ENCODE measurements at places on chromosomes 1 and 21.
A peak's percentile ranks its signal among the peaks of the same experiment; 100 is the strongest.

DNA sequence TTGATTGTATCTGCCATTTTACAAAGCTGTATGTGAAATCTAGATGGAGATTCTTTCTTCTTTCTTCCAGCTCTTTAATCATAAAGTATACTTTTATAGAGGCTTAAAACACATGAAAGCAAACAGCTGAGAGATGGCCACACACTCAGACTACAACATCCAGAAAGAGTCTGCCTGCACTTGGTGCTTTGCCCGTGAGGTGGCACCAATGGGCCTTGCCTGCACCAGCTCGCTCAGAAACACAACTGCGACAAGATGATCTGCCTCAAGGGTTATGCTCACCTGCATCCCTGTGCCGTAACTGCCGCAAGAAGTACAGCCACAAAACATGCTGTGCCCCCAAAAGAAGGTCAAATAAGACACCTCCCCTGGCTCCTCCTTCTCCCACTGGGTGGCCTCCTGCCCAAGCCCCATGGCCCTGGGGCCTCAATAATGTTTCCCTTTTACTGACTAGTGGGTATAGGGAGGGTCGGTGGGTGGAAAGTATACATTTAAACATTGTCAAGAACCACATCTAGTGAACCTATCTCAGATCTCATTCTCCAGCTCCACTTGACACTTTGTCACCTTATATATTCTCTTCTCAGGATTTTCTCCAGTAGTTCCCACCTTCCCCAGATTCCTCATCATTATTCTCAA is 66.7 kb upstream of the ANGPTL3 start:
- DNase-seq: peak; percentile 2

DNA sequence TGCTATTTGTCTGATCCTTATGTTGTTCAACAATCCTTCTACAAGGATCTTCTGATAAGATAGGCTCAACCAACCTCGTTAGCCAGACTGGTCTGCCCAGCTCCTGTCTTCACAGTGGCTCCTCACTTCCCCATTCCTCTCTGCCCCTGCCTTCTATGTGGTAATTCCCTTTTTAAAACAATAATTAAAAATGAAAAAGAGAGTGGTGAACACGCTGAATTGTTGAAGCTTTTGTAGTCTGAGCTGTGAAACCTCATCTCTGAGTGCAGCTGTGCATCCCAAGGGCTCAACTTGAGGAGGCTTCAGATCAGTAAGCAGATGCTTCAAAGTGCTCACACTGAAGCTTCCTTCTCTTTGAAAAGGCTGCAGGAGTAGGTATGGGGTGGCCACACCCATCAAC is 70.7 kb upstream of the JUN start:
- DNase-seq: peak; percentile 10

DNA sequence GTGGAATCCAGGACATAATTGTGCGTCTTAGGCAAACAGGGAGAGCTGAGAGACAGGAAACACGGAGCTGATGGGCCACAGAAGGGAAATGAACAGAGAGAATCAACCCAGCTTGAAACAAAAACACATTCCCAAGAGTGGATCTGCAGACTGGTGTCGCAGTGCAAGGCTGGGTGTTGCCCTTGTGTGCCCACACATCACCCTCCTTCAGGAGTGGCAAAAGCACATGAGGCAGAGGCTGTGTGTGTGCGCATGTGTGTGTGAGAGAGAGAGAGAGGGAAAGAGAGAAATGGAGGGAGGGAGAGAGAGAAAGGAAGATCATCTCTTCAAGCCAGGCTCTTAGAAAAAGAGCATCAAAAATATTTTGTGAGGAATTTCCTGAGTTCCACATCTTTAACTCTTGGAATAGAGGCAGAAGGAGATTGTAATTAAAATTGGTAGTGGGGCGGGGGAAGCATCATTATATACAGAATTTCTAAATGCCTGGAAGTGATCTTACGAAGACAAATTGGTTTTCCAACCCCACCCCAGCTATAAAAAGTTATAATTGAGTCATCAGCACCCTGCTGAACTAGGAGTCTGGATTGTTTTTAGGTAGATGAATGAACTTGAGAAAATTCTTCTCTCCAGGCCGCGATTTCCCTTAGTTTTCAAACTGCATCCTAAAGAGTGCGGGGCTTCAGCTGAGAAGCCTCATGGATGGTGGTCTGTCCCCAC is 480.7 kb downstream of the NPHP4 start:
- no peak for DNase-seq

DNA sequence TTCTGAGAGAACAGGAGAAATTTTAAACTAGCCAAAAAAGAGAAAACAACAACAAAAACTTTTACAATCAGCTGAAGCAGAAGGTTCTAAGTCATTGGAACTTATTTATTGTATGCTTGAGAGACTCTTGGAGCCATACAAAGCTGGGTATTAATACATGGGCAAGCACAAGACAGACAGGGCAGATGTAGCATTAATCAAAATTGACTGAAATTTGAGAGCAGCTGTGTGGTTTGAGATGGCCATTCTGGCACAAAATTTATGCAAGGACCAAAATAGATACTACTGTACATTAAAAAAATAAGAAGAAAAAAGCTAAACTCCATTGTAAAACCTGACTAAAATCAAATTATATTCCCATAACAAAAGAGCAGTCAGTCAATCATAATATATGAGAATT is 892.5 kb downstream of the PLA2G4A start:
- no peak for DNase-seq

- no peak for DNase-seq
Observed at GRCh38 chr1:224714553-224714952, 98.4 kb downstream of the CNIH3 start.

DNA sequence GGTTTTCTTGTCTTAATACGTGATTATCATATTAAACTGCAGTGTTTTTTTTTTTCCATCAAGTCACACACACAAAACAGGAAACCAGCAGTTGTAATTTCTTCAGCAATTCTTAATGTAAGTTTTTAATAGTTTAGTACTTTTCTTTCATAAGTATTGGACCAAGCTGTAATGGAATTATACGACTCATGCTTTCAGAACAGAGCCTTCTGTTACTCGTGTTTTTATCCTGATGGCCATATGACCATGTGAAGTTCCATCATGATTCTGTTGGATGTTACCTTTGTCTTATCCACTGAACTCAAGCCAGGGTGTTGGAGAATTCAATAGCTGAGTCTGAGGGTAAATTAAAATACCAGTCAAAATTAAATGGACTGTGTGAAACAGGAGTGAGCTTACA is 72.0 kb upstream of the S1PR1 start:
- no peak for DNase-seq

DNA sequence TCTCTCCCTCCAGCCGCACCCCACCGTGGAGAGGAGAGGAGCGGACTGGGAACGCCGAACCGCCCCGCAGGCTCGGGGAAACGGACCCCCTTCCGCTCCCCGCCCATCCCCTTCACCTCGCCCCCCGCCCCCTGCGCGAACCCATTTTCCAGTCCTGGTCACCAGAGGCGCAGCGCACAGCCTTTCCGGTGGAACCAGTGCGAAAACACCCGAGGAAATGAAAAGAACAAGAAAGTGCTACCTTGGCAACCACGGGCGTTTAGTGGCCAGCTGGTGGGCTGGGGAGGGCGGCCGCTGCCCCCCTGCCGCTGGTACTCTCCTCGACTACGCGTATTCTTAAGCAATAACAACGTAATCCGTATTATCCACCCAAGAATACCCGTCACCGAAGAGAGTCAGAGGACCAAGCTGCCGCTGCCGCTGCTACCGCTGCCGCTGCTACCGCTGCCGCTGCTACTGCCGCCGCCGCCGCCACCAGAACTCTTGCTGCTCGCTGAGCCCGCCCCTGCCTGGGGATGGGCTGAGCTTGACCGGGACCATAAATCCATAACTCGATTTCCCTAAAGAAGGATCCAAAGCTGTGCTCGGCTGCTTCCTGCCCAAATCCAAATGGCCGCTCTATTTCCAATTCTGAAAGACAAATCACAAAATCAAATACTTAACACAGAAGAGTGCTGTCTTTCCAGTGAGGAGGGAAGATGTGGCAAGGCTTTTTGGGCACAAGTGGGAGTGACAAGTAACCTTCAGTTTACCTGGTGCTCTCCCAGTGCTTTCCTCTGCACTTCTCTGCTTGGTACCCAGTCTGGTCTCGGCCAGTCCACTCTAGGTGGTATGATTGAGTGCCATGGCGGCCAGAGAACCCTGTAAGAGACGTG is 125.2 kb upstream of the DPYD start:
- peak; percentile 15 for DNase-seq

GRCh38 chr1:243411472-243411871 is 155.6 kb downstream of the SDCCAG8 start:
- no peak for DNase-seq

DNA sequence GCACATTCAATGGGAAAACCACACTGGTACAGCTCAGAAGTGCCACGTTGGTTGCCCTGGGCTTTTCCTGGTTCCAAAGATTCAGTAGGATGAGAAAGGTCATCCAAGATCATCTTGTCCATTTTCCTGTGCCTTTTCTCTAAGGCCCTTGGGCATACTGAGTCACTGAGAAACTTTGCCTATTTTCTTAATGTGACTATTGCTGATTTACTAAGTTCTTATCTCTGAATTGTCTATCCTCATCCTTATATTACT is 57.2 kb upstream of the HSD17B7 start:
- DNase-seq: no peak

GRCh38 chr1:33122483-33123178 is 41.7 kb downstream of the AZIN2 start:
- DNase-seq: no peak

DNA sequence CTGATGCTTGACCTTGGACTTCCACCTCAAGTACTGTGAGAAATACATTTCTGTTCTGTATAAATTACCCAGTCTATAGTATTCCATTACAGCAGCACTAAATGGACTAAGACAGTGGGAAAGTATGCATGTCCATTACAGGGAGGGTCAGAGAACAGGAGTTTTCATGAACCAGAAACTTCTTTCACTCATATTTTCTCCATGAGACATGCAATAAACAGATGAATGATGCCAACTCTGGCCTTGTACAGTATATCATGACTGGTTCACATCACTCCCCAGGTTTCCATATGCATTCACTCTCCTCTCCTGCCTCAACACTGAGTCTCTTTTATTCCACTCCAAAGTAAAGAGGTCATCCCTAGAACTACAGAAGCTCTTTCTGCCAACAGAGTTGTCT is 4.5 kb upstream of the IFI16 start:
- DNase-seq: no peak

DNA sequence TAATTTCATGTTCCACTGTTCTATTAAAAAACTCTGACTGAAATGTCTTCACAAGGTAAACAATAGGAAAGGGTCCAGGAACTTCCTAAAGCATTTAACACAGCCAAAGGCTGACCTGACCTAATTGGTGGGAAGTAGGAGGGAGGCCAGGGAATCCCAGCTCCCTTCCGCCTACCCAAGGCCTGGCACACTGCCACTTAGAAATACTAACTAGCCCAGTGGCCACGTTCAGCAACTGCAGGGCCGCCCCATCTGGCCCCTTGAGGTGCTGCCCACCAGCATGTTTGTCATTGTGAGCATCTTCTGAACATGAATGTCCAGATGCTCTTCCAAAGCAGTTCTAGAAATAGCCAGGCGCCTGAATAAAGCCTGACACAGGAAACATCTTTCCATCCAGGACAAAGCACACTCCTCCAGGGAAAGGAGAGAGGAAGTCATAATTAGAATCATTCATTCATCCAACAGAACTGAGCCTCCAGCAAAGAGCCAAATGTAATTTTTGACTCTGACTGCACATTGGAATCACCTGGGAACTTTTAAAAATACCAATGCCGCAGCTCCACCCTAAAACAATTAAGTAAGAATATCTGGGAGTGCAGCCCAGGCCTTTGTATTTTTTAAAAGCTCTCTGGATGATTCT is 44.6 kb upstream of the BCL9 start:
- no peak for DNase-seq

GRCh38 chr1:198497326-198498102 is 43.0 kb downstream of the ATP6V1G3 start:
- DNase-seq: no peak

DNA sequence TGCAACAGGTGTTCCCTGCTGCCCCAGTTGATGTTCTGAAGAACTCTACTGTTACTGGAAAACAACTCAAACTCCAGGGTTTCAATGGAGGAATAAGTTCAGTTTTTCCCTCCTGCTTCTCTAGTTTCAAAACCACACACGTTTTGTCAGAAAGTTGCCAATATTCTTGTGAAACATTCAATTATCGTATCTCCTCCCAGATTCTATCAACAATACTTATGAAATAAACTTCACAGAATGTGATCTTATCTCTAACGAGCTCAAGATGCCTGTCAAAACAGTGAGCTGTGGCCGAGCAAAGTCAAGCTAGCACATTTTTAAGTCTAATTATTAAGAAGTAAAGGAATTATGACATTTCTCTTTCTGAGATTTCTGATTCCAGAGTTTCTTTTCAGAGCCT is 4.7 kb downstream of the OR2B11 start:
- no peak for DNase-seq

GRCh38 chr1:213186168-213186567 is 135.1 kb downstream of the RPS6KC1 start:
- DNase-seq: no peak

DNA sequence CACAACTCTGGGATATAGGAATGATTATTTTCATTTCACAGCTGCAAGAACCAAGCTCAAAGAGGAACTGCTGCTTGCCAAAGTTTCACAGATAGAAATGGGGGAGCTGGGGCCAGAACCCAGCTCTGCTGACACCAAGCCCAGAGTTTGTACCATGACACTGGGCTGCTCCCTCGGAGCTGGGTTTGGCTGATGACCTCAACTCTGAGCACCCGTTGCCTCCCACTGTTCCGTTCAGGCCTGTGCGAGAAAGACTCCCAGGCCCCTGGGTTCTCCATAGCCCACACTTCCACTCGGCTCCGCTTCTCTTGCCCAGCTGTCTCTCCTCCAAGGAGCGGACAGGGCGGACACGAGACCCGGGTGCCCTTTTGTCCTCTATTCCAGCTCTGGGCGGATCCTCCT is 55.2 kb downstream of the NGF start:
- DNase-seq: no peak

DNA sequence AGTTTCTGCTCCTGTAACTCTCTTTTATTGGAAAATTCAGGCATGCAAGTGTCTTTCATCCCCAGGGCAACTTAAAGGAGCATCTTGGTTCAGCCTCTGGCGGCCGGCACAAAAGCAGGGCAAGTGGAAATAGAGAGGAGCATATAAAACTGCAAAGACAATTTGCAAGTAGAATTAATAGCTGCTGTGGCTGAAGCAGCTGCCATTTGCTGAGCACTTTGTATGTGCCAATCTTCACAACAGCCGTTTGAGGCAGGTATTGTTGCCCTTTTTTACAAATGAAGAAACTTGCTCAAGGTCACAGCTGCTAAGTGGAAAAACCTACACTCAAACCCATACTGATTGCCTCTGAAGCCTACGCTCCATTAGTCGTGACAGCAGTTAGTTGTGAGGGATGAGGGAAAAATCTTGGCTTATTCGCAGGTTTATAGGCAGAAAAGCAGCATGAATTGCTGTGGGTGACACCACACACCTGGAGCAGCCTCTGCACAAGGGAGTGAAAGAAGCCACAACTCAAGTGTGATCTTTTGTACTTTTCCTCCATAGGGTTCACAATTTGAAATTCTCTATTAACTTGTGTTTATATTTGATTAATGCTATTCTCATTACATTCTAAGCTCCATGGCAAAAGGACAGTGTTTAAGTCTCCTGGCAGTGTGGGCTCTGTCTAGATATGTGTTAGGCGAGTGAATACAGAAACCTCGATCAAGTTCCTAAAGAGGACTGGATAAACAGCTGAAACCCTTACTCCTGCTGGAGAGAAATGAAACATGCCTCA is 99.0 kb upstream of the BEND5 start:
- DNase-seq: no peak

All from CD4-positive, alpha-beta T cell treated with Interleukin-17A for 4 hours (primary cell).